ENCODE measurements at places on chromosomes 4 and X.

- DNase-seq, result no peak
Observed at GRCh38 chrX:115609621-115610020, 48.6 kb downstream of the PLS3 start.

GRCh38 chrX:46831765-46832327 is 5.0 kb upstream of the RP2 start:
- no peak for DNase-seq

DNA sequence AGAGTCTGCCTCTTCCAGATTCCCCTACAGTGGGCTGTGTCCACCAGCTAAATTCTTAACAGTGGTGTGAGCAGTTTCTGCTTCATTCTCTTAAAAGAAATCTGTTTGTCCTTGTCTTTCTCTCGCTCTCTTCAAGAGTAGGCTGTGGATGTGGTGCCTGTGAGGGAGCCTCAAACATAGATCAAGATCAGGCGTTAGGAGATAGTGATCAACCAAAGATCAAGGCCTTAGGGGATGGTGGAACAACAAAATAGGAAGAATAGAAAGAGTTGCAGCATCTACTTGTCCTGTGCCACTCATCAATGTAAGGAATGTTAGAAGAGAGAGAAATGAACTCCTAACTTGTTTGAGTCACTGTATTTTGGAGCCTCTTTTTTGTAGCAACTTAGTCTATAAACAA is 144.2 kb downstream of the AASDH start:
- DNase-seq, result no peak

DNA sequence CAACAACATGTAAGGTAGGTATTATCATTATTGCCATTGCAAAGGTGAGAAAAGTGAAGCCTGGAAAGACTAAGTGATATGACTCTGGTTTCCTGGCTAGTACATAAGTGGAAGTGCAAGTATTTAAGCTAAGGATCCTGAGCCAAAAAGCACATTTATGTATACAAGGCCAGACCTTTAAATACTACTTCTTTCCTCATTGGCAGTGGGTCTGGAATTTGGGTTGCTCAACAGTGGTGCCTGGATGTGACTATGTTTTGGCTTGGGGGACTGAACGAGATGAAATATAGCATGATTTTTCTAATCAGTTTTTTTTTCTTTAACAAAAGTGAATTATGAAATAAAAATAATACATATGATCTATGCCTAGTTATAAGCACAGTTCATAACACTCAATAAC is 7.4 kb upstream of the FGF13 start:
- no peak for DNase-seq

DNA sequence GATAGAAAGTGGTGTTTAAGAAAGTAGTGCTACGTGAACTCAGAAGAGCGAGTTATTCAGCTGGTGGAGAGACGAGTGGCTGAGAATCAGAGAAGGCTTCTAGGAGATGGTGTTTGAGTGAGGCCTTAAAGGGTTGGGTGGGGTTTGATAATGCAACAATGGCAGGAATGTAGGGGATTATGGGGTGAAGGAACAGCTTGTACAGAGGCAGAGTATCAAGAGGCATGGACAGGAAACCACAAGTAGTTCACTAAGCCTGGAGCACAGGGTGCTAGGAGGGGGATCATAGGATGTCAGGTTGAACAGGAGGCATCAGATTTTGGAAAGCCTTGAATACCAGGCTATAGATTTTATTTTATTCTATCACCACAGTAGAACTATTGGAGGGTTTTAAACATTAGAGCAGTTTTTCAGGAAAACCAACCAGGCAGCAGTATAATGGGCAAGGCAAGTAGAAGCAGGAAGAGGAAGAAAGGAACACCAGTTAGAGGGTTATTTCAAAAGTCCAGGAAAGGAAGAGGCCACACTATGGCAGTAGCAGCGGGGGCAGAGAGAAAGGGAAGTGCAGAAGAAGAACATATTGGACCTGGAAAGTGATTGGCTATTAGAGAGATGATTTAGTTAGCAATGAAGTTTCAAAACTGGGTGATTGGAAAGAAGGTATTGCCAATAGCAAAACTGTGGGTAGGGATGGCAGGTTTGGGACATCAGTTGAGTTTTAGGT is 99.2 kb downstream of the DOCK11 start:
- no peak for DNase-seq

DNA sequence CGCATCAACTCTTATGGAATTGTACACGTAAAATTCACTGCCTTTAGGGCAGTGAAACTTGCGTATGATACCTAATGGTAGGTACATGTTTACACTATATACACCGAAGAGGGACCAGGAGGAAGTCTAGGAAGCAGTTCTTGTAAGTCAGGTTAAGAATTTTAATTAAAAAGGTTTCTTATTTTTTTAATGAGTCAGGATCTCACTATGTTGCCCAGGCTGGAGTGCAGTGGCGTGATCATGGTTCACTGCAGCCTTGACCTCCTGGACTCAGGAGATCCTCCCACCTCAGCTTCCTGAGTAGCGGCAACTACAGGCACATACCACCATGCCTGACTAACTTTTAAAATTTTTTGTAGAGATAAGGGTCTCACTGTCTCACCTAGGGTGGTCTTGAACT is 6.6 kb downstream of the NUDT9 start:
- DNase-seq, result no peak

DNA sequence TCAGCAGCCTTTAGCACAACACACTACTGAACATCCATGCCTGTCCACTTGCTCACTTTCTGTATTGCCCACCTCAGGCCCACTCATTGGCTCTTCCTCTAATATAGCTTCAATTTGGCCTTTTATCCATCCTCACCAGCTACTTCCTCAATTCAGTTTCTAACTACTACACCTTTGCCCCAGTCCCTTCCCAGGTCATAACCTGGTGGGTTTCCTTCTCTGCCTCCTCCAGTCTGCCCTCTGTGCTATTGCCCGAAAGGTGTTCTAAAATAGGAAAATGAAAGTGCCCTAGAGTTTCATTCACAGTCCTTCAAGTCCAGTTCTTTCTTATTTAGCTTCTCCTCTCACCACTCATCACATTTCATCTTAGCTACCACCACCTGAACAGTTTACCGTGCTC is 23.1 kb downstream of the MOSPD2 start:
- no peak for DNase-seq

DNA sequence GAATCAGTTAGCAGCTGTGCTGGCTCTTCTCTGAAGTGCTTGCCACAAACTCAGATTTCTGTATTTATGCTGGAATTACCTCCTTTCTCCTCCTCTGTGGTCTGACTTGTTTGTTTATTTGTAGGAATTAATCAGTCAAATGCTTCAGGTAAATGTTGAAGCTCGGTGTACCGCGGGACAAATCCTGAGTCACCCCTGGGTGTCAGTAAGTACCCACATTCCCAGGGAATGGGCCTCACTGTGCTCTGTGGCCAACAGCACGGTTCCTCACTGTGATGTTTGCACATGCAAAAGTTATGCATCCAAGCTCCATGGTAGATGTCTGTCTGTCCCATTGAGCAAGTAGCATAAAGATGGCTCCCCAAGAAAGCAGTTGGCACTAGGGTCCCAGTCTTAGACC is 169.9 kb downstream of the DCLK2 start:
- DNase-seq, result no peak

DNA sequence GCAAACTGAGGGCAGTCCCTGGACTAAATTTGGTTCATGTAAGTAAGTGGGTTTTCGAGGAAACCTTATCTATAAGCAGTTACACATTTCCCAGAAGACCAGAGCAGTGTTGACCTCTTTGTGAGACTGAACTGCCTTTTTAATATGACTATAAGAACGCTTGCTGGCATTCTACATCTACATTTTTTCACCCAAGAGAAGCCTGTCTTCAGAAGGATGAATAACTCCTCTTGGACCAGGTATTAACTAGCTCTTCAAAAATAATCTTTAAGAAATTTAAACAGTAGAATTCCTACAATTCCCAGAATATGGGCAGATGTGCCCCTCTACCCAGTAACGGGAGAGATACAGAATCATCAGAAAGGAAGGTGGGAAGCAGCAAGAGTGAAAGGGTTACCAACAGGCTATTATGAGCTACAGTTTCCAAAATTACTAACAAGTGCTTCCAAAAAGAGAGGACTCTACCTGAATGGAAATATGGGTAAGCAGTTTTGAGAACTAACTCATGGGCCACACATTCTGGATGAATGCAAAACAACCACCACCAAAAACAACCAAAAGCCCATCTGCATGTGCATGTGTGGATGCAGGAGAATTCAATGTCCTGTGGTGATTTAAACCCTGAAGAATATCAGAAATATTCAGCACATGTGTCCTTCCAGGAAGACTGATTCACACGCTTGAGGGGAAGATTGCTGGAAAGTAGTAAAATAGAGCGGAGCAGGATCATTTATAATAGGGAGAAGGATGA is 17.4 kb downstream of the BBS12 start:
- no peak for DNase-seq

GRCh38 chr4:6907658-6908191 is 1.9 kb upstream of the TBC1D14 start:
- DNase-seq, result no peak

DNA sequence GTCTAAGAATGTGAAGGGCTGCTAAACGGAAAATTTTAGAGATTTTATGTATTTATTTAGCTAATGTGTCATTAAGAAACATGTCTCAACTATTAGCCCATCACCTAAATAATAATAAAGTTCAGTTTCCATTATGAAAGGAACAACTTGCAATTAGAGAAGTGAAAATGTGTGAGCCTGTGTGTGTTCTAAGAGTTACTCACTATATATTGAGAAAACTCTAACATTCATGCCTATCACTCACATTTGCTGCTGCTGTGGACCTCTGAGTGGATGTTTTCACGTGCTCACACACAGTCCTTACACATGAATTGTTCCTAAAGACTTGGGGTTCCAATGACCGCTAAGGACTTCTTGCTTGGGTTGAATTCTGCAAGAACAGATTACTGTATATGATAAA is 364.0 kb downstream of the TMA16 start:
- no peak for DNase-seq

- no peak for DNase-seq
Observed at GRCh38 chr4:106079616-106080015, 184.3 kb downstream of the NPNT start.

DNA sequence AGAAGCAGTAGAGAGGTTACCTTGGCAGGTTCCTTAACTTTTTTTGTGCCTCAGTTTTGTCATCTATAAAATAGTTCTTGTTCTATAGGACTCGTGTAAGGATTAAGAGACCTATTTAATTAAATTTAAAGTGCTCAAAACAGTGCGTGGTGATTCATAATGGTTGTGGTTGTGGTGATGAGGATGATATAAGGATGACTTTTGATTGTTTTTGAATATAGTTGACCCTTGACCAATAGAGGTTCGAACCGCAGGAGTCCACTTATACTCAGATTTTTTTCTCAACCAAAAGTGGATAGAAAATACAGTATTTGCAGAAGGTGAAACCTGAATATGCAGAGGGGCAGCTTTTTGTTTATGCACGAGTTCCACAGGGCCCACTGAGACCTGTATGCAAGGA is 14.6 kb downstream of the SMAD1 start:
- no peak for DNase-seq

DNA sequence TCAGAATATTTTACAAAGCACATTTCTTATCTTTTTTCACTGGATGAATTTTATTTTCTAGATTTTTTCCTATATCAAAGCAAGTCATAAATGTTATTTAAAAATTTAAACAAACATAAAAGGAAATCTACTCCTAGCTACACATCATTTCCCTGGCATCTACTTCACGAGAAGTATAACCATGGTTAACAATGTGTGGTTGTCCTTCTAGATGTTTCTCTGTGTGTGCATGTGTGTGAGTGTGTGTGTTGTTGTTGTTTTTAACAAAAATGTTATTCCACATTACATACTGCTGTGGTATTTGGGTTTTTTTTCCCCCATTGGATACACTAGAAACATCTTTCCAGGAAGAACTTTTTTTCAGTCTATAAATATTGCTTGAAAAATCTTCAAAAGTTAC is 103.1 kb downstream of the CHIC2 start:
- DNase-seq, result no peak

- no peak for DNase-seq
Observed at GRCh38 chr4:61556277-61556676, 356.2 kb downstream of the ADGRL3 start.

DNA sequence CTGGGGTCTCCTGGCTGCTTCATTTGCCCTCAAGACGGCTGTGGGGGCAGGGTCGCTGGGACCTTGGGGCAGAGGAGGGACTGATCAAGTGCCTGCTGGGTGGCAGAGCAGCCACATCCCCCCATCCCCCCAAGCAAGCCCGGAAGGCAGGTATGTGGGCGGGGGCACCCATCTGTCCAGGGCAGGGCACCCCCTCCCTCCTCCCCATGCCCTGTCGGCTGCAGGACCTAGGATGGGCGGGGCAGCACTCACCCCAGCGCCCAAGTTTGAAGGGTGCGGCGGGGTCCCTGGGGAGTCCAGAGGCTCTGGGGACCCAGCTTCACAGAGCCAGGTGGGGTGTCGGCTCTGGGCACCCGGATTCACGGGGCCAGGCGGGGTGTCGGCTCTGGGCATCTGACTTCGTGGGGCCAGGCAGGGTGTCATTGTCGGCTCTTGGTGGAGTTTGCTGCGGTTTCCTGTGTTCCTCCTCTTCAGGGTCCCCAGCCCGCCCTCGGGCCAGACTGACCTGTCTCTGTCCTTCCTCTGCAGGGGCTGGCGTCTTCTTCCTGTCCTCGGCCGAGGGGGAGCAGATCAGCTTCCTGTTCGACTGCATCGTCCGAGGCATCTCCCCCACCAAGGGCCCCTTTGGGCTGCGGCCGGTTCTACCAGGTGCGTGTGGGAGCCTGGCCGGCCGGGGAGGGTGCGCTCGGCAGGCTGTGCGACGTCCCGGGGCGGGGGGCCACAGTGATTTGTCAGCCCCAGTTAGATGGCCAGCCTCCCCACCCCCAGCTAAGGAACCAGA is 22.1 kb downstream of the DOK7 start:
- no peak for DNase-seq

- DNase-seq, result no peak
Observed at GRCh38 chrX:78124307-78124706, 15.1 kb downstream of the TAF9B start.

- DNase-seq, result no peak
Observed at GRCh38 chr4:119299741-119300100, 22.2 kb downstream of the FABP2 start.

GRCh38 chrX:83260288-83260687 is 247.8 kb upstream of the POU3F4 start:
- DNase-seq, result no peak

DNA sequence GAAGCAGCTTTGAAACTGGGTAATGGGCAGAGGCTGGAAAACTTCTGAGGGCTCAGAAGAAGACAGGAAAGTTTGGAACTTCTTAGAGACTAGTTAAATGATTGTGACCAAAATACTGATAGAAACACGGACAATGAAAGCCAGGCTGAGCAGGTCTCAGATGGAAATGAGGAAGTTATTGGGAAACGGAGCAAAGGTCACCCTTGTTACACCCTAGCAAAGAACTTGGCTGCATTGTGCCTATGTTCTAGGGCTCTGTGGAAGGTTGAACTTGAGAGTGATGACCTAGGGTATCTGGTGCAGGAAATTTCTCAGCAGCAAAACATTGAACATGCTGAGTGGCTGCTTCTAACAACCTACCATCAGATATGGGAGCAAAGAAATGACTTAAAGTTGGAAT is 50.8 kb upstream of the FBXW7 start:
- no peak for DNase-seq

All from AG09309 (cell line).